ENCODE measurements at places on chromosomes 5 and 9.
A peak's percentile ranks its signal among the peaks of the same experiment; 100 is the strongest.

DNA sequence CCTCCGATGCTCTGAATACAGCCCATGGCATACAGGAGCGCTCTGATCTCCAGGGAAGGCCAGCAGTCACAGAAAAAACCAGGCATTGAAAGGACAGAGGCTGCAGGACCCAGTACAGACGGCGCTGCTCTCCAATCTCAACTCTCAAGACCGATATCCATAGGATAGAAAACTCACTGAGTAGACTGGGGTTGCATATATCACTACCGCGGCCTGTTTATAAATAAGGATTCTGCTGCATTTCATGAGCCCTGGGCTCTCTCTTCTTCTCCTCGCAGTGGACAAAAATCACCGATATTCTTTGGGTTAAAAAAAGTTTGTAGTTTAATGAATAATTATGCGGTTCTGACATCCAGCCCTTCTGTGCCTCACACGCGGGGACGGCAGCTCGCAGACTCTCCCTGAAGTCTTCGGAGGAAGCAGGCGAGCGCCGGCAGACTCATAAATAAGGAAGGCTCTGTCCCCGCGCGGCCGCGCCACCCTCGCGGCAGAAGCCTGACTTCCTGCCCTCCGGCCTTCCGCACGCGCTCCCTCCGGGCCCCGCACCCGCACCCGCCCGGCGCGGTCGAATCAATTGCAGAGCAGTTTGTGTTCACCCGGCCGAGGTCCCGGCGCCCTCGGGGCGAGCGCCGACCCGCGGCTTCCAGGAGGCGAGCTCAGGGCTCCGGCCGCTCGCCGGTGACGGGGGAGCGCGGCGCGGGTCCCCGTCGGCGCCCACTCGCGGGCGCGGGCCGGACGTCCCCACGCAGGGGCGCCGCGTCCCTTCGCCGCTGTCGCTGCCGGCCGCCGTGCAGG lies at the start of gene FAM78A:
FAM78A (minus strand) TSS at position 417 of the 795 bp plus-strand sequence; CDS start at position 86, 331 bp downstream.
- DNase-seq: peak; percentile 54

DNA sequence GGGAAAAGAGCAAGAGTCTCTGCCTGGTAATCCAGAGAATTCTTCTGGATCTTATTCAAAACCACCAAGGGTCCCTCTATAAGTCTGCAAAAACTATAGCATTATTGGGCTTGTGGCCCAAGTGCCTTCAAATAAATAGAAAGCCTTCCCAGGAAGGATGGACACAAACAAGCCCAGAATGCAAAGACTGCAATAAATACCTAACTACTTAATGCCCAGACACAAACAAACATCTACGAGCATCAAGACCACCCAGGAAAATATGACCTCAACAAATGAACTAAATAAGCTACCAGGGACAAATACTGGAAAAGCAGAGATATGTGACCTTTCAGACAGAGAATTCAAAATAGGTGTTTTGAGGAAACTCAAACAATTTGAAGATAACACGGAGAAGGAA lies 355.8 kb upstream of the GRAMD2B start:
- no peak for DNase-seq

- no peak for DNase-seq
Observed at GRCh38 chr9:137691646-137692351, 73.0 kb downstream of the EHMT1 start.

DNA sequence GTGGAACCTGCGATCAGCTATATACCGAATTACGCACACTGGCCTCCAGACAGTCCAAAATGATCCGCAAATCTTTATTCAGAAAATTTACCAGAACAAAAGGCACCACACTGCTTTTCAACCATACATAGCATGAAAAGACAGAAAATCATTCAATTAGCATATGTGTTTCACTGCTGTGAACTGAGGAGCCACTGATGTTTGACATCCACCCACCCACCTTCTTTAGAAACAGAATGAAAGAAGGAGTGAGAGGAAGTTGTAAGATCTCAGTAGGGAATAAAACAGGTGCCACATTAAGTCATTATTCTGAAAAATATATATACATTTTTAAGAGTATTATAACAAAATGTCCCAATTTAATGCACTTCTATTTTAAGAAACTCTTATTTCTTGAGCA lies 156.8 kb downstream of the NFIB start:
- DNase-seq: no peak

DNA sequence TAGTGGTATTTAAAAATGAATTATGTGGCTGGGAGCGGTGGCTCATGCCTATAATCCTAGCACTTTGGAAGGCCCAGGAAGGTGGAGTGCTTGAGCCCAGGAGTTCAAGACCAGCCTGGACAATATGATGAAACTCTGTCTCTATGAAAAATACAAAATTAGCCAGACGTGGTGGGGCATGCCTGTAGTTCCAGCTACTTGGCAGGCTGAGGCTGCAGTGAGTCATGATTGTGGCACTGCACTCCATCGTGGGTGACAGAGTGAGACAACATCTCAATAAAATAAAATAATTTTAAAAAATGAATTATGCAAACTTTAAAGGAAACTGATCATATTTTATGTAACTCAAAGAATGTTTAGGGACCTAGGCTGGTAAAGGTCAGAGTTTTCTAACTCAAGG lies 310.8 kb upstream of the DMRT1 start:
- DNase-seq: no peak

DNA sequence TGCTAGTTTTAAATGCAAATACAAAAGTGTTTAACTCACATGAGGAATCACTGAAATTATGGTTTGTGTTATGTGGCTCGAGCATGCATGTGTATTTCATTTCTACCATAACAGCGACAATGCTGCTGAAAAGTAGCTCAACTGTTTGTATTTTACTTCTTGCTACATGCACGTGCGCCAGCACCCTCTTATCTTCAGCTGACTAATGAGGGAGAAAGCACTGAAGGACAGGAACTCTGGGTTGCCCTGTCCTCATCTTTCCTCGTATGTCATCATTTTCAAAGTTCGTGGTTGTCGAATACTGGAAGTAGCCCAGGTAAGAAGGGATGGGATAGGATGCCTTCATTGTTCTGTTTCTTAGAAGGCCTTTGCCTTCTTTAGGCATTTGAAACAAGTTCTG lies 120.3 kb downstream of the SYK start:
- DNase-seq: no peak

GRCh38 chr9:94668928-94669729 lies 29.8 kb upstream of the FBP1 start:
- DNase-seq: peak; percentile 46

DNA sequence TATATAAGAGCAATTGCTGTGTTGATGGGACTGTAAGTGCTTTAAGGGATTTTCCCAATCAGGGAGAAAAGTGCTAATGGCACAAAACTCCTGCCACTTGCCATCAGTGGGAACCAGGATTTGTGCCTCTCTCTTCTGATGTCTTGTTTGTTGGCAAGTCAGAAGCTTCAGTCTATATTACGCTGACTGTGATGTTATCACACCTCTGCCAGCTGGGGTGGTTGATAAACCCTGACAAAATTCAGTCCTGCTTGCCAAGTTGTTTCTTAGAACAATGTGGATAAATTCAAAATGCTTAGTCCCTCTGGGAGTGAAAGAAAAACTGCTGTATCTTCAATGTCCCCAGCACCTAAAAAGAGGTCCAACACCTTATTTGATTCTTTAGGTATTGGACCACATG lies 161.4 kb upstream of the FBXL7 start:
- no peak for DNase-seq

DNA sequence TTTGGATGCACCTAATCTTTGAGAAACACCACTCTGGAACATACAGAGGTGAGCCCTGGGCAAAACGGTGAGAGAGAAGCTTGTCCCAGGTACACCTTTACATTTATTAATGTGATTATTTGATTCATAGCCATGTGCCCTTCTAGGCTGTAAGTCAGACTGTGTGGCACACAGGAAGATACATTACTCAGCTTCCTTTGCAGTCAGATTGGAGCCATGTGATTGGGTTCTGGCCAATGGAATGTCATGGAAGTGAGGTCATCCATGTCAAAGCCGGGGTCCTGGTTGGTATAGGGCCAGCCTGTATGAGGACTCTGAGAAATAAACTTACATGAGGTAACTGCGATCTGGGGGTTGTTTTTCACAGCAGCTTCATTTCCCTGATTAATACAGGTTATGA lies 106.8 kb upstream of the CD180 start:
- DNase-seq: no peak

GRCh38 chr5:175696139-175696854 lies 38.4 kb downstream of the HRH2 start:
- peak; percentile 72 for DNase-seq

DNA sequence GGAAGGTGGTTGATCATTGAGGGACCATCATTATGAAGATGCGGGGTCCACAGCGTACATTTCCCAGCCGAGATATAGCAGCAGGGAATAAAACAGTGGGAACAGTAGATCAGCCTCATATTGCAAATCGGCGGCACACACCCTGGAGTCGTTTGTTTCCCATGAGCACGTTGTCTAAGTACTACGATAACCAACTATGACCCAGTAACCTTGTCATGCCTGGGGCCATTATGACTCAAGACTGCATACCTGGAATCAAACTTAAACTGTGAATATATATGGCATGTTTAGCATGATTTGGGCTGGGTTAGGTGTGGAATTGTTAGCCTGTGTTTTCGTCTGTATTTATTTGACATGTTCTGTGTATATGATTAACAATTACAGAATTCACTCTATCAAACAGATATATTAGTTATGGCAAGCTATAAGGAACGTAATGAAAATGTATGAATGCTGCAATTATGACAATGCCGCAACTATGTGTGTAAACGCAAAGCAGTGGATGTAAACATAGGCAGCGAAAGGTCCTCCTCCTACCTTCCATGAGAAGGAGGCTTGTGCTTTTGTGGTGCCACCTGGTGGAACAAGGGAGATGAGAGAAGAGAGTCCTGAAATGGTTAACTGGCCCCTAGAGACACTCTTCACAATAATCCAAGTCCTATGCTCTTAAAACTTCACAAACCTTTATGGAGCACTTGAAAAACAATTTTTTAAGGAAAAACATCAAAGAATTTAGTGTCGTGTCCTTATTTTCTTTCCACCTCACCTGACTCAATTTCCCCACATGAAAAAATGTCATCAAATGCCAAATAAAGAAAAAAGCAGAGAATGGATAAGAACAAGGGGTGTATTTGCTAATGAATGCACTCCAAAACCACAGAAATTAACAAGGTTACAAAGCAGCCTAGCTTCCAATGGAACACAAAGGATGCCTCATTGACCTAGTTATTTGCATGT lies 47.1 kb downstream of the SEMA5A start:
- DNase-seq: no peak

DNA sequence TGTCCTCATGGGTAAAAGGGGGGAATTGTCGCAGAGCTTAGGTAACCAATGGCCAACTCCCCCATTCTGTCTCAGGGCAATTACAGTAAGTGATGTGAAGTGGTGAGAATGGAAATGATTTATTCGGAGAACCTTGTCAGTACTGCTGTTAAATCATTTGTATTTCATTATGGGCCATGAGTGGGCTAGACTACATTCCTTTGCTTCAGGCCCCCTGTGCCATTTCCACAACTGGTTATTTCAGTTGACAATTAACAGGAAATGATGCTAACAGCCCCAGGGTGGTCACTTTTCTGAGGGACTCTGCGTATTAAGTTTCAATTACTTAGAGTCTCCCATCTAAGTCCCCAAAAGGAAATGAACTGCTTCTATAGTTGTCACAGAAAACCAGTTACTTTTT lies 653.7 kb downstream of the CCDC171 start:
- no peak for DNase-seq

- DNase-seq: no peak
Observed at GRCh38 chr9:133331221-133331620, 4.8 kb downstream of the SURF6 start.

- DNase-seq: no peak
Observed at GRCh38 chr5:114561415-114561814, 199.5 kb downstream of the KCNN2 start.

DNA sequence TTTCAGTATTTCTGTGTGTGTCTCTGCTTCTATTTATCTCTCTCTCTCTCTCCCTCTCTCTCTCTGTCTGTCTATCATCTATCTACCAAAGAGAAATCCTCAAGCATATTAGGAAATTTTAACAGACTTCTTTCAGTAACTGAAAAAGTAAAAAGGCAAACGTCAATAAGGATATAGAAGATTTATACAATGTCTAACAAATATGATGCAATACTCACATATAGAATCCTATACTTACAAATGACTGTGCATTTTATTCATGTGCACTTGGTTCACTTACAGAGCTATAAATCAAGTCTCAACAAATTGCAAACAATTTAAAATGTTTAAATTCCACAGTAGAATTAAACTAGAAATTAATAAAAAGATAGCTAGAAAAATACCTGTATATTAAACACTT lies 289.0 kb downstream of the PSAT1 start:
- no peak for DNase-seq

GRCh38 chr5:41392016-41392415 lies 118.4 kb downstream of the PLCXD3 start:
- DNase-seq: no peak

- no peak for DNase-seq
Observed at GRCh38 chr5:158837908-158838307, 261.8 kb downstream of the EBF1 start.

DNA sequence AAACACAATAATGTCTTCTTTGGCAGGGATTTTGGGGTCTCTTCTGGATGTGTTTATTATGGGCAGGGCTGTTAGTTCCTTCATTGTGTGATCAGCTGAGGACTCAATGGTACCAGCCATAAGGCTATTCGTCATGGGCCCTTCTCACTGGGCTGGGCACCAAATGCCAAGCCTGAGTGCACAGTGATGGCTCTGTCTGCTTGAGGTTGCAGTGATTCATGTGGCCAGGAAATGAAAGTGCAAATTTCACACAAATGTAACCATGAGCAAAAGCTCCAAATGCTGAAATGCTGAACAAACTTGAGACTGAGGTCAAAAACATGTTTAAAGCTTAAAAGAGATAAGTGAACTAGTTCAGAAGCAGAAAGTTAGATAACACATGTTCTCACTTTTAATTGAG lies 191.0 kb downstream of the TARS1 start:
- no peak for DNase-seq

- no peak for DNase-seq
Observed at GRCh38 chr9:122005597-122005996, 87.5 kb downstream of the TTLL11 start.

DNA sequence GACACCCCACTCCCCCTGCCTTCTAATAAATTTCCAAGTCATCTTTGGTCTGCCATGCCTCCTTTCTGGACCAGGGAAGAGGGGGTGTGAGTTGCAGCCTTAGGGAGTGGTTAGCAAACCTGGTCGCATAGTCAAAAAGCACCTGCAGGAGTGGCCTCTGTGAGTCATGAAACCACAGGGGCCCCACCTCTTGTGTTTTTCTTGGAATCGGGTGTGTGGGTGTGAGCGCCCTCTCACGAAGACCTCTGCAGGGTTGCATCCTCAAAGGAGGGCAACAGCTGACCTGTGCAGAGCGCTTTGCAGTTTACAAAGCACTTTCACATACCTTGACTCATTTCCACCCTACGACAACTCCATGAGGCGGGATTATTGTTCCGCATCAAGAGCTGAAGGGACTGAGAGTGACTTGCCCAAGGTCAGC lies 36.8 kb upstream of the TEX48 start:
- DNase-seq: peak; percentile 74

GRCh38 chr5:75622564-75622963 lies 11.3 kb downstream of the ANKDD1B start:
- DNase-seq: no peak

DNA sequence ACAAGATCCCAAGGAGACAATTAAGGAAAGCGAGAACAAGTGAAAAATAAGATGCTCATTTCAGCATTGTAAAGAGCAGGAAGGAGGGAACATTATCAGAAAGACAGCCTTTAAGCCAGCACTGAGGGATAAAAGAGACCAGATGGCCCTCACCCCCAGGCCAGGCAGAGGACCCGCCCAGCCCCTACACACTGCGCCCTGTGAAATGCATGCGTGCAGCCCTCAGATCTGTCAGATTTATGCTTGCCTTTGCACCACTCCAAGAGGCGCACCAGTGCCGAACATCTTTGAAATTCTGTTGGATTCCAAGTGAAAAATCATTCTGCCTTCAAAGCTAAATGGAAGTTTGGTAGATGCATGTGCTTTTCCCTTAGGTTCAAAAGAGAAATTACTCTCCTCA lies 378.0 kb downstream of the MLLT3 start:
- no peak for DNase-seq
